Activated T-helper 17 cell treated with anti-CD3 and anti-CD28 coated beads, Interleukin-2, amount 50 U/mL, for 72 hours (primary cell): ENCODE measurements at places on chromosomes 13 and 19. TPM values are rescaled to one million over a fixed set of nuclear protein-coding genes. Genes with fewer than 3 reads are reported as not detected.
A peak's percentile ranks its signal among the peaks of the same experiment; 100 is the strongest.

The TPTE2 gene
- not detected for total RNA-seq

The ZNF507 gene
- total RNA-seq, result 22.1 TPM

The CILP2 gene
- 0.97 TPM for total RNA-seq

The SAE1 gene
- 184 TPM for total RNA-seq

The NCR1 gene
- not detected for total RNA-seq

The FBXL12 gene
- total RNA-seq, result 27.2 TPM

The SIAH3 gene
- not detected for total RNA-seq

The ZNF552 gene
- total RNA-seq, result 7.5 TPM

The CYP4F8 gene
- total RNA-seq, result not detected

GRCh38 chr19:47075941-47076340, 27.5 kb upstream of the TMEM160 start:
- no peak for ATAC-seq

GRCh38 chr13:47548294-47548840, 452.7 kb downstream of the SUCLA2 start:
- no peak for ATAC-seq

DNA sequence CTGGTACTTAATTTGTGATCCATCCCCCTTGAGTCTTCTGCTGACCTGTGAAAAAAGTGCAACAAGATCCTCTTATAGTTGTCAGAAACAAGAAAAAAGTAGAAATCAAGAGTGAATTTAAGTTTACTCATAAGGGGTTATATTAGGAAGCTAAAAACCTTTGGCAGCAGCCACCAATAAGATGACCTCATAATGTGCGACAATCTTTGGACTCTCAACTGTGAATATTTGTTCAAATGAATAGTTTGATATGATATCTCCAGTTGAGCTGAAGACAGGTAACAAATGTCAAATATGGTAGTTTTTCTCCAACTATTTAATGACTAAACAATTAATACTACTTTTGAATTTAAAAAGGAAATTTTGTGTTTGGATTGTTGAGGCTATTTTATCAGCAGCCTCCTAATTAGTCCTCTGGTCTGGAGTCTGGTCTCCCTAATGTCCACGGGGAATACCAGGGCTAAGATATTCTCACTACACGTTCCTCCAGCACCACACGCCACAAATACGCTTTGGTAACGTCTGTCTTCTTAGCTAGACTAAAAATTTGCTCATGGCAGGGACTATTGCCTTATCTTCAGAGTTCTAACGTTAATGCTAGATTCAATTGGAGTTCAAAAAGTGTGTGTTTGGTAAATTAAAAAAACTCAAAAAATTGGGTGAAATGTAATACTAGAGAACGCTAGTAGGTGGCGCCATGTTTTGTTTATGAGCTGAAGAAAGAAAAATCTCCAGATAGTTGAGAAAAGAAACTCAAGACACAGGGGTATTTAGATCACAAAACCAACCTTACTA, 51.0 kb upstream of the PDX1 start:
- ATAC-seq, result no peak

GRCh38 chr13:98581971-98582702, 5.2 kb upstream of the STK24 start:
- ATAC-seq, result peak; percentile 57

- ATAC-seq, result no peak
Measured at GRCh38 chr13:111627596-111627995, 307.2 kb downstream of the TEX29 start.

GRCh38 chr13:40388617-40389016, 277.8 kb downstream of the FOXO1 start:
- ATAC-seq, result peak; percentile 98

DNA sequence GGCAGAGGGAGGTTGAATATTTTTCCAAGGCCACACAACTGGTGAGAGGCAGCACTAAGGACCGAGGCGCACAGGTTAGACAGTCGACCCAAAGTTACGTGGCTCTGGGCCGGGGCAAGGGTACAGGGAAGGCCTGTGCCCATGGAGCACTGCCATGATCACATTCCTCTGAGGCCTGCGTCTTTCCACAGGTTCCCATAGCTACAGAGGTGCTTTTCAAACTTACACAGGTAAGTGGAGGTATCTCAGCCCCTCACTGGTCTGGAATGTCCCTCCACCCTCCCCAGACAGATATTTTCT, 814 bp downstream of the ZNF211 start:
- no peak for ATAC-seq

DNA sequence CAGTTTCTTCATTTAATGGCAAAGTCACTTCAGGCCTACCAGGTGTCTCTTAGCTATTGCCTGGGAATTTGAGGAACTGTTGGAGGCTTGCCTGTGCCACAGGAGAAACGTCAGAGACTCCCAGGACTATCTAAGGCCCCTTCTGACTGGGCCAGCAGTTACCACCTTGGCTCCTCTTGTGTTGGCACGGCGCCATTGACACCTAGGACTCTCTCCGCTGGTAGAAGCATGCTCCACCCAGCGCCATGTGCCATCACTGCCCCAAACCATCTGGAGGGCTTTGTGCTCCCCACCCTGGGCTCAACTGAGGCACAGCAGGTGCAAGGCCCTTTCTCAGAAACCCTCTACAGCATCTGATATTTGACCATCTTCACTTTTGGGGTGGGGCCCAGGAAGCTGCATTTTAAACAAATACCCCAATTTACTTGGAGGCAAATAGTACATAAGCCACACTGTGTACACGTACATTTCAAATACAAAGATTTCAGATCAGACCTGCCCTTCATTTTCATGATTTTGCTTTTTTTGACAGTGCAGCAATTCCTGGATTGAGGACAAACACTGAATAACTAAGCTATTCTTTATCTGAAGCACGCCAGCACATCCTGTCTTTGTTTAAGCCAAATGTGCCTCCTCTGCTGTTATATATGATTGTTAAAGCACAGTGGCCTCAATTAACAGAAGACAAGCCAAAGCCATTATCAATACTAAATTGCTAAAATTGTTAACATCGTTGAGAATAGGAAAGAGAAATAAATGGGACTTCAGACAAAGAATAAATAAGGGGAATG, 59.9 kb upstream of the TPP2 start:
- no peak for ATAC-seq

DNA sequence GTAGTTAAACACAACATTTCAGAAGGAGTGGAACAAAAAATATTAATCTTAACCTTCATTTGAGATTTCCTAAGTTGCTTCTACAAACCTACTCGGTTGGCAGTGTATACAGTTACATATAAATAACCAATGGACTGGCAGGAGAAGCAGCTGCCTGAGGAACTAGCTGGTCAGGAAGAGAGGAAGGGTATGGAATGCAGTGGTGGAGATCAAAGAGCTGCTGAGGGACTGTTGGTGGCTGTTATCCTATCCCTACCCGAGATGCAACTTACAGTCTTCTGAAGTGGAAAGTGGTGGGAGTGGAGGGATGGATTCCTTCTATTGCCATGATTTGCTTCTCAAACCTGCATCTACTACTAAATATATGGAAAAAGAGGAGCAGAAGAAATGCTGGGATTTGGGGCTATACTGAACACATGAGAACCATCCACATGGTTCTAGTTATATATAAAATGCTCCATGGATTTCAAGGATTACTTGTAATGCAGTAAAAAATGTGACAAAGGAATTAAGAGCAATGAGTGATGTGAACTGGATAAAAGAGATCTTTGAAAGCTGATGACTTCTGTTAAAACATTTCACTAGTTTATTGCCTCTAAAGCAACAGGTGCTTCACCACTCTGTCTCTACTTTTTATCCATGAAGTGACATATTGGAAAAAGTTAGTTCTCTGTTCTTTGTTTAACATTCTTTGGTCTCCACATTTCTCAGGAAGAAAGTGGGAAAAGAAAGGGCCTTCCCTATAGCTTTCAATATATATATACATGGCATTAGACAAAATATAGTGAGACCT, 29.9 kb downstream of the MICU2 start:
- no peak for ATAC-seq

- no peak for ATAC-seq
Measured at GRCh38 chr13:25771202-25771601, 280.6 kb downstream of the SHISA2 start.

GRCh38 chr13:101626925-101627555, 174.6 kb downstream of the ITGBL1 start:
- ATAC-seq, result peak; percentile 86

- ATAC-seq, result no peak
Measured at GRCh38 chr13:99164226-99164625, 36.4 kb upstream of the UBAC2 start.
